Stimulated activated CD8-positive, alpha-beta memory T cell treated with anti-CD3 and anti-CD28 coated beads, Interleukin-2, amount 100 ng/mL, for 1 hour (primary cell): ENCODE measurements at places on chromosomes 2 and 18.

DNA sequence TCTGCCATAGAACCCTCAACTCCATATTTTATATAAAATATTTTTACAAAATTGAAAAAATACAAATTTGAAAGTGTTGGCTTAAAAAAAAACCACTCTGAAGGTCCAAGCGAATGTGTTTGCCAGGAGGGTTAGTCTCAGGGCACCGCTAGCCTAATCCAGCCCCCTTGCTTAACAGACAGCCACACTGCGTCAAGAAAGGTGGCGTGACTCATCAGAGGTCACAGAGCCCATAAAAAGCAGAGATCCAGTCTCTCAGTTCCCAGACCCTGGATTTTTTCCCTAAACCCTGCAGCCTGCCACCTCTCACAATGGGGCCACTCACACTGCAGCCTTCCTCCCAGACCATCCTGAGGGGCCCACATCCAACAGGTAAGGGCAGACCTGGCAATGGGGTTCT, 3.9 kb upstream of the TNS1 start:
- DNase-seq, result no peak

GRCh38 chr2:88212251-88212790, 42.2 kb downstream of the THNSL2 start:
- no peak for DNase-seq

- DNase-seq, result no peak
Measured at GRCh38 chr2:215565897-215566296, 130.0 kb upstream of the FN1 start.

- no peak for DNase-seq
Measured at GRCh38 chr2:20107776-20108175, 56.3 kb upstream of the LAPTM4A start.

DNA sequence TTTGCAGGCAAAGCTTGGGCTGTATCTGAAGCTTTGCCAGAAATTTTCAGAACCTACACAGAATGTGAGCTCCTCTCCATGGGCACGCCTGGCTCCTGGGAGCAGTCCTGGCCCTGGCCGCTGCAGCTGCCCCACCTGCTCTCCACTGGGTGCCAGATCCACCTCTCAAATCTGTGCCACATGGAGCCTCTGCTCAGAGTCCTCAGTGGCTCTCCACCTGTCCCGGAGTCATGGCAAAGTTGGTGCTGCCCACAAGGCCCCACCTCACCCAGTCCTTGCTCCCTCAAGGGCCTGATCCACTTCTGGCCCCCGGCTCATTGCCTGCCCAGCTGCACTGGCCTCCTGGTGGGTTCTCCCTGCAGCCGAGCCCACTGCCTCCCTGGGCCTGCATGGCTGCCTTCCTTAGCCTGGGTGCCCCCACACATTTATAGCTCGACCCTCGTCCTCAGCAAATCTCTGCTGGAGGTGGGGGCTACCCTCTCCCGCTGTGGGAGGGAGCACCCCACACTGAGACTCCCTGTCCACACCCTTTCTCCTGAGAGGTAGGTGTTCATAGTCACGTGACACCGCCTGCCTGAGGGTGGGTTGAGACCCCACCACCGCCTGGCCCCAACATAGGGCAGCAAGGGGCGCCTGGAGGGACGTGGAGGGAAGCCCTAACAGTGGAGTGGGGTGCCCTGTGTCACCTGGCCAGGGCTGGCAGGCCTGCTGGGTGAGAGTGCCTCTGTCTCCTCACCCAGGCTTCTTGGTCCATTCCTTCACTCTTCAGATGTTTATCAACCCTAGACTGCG, 224.1 kb downstream of the SH3RF3 start:
- DNase-seq, result no peak

GRCh38 chr2:174786066-174786725, 21.9 kb upstream of the CHRNA1 start:
- DNase-seq, result no peak

DNA sequence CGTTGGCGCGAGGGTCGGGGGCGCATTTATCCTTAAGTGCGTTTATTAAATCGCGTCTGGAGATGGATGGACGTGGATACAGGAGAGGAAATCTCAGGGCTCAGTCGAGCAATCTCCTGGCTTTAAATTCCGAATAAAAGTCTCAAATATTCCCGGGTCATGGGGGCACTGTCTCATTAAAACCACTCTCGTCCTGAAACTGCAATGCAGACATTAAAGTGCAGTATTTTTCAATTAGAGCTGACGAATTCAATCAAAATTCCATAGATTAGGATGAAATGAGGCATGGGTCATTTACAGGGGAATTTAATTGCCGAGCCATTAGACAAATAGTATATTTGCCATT, 10.7 kb upstream of the GBX2 start:
- DNase-seq, result no peak

DNA sequence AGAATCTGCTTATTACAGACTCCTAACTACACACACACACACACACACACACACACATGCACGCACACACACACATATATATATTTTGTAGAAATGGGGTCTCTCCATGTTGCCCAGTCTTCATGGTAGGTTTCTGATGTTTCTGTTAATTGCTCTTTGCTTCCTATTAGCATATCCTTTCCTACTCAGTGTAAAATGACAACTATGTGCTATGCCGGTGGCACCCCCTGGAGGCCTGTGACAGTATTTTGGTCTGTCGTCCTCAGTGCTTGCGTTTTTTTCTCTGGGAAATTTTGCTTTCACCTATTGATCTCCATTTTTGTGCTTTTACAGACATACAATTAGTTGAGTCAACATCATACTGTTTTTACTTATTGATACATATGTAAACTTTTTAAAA, 322.1 kb downstream of the LRRTM1 start:
- DNase-seq, result no peak

- DNase-seq, result no peak
Measured at GRCh38 chr18:48050176-48050575, 119.7 kb upstream of the SMAD2 start.
